ENCODE measurements at places on chromosomes 1 and 21.

- peak; percentile 81 for DNase-seq
Observed at GRCh38 chr1:4655674-4656532, 1.5 kb downstream of the AJAP1 start.

- no peak for DNase-seq
Observed at GRCh38 chr1:204663644-204664383, 21.7 kb downstream of the LRRN2 start.

GRCh38 chr1:208105756-208106155 lies 138.4 kb downstream of the PLXNA2 start:
- DNase-seq, result no peak

DNA sequence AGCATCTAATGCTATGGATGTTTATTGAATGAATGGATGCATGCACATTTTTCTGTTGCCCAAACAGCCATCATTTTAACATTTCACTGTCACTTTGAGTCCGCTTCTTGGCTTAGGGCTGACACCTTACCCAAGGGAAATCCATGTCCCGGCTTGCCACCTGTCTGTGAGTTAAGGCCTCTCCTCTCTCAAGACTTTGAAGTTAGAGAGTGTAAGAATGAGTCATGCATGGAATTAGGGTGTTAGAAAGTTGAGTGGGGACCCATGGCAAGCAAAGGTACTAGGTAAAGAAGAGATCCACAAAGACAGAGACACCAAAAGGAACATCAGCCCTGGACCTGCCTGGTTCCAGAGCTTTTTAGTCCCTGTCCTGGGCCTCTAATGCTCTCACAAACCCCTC lies 35.1 kb downstream of the ATP1A1 start:
- DNase-seq, result no peak

GRCh38 chr21:43768868-43769167 lies 7.3 kb downstream of the CSTB start:
- no peak for DNase-seq

GRCh38 chr1:240385985-240386978 lies 225.7 kb downstream of the GREM2 start:
- DNase-seq, result peak; percentile 90

DNA sequence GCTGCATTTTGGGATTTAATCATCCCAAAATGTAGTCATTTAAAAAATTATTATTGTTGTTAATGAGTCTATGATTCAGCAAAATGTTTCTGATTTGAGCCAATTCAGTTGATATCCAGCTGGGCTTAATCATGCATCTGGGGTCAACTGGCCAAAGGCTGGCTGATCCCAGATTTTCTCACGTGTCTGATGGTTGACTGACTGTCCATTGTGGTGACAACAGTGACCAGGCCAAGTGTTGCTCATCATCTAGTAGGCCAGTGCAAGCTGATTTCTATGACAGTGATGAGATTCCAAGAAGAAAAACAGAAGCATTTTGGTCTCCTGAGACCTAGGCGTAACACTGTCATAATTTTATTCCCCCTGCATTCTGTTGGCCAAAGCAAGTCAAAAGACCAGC lies 80.1 kb upstream of the ZC3H11B start:
- peak; percentile 26 for DNase-seq

GRCh38 chr1:40079774-40080400 lies 17.2 kb downstream of the PPT1 start:
- no peak for DNase-seq

DNA sequence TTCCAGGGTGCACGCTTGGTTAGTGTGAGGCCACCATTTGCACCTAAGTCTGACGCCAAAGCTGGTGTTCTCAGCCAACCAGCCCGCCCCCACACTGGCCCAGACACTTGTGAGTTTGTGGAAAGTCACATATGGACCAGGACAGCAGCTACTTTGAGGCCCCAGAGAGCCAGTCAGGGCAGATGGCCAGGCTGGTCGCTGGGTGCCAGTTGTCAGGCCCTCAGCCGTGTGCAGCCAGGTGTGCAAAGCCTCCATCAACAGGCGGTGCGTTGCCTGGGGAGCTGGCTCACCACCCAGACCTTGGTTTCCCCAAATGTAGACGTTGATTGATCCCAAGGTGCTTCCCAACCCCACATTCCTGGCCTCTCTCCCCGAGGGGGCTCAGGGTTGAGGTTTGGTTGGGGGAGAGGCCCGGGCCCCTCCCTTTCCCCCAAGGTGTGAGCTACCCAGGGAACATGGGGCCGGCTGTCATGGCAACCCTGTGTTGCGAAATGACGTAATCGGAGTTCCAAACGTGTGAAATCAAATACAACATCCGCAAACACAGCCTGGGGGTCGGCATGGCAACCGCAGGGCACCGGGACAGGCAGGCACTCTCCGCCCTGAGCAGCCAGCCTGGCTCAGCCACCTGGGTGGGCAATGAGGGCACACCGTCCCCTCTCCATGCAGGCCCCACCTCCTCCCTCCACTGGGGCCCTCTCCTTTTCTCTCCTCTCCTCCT lies 42.2 kb upstream of the WNT4 start:
- DNase-seq, result no peak

DNA sequence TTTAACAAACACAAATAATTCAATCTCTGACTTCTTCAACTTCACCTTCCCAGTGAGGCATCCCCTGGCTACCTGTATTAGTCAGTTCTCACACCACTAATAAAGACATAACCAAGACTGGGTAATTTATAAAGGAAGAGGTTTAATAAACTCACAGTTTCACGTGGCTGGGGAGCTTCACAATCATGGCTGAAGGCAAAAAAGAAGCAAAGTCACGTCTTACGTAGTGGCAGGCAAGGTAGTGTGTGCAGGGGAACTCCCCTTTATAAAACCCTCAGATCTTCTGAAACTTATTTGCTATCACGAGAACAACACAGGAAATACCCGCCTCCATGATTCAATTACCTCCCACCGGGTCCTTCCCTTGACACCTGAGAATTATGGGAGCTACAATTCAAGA lies 478.5 kb downstream of the ADGRL2 start:
- no peak for DNase-seq

- no peak for DNase-seq
Observed at GRCh38 chr1:94901841-94902240, 25.1 kb downstream of the CNN3 start.

DNA sequence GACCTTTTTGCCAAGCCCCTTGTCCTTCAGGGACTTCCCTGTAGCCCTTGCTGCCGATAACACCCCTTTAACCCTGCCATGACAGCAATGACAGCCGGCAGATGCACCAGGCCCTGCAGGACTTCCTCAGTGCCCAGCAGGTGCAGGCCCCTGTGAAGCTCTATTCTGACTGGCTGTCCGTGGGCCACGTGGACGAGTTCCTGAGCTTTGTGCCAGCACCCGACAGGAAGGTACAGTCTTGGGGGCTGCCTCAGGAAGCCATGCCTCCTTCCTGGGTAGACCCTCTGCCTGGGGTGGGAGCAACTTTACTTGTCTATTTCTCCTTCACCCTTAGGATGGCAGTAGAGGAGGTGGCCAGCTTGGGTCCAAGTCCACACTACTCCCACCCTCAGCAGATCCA lies 16.1 kb upstream of the PADI6 start:
- DNase-seq, result no peak

DNA sequence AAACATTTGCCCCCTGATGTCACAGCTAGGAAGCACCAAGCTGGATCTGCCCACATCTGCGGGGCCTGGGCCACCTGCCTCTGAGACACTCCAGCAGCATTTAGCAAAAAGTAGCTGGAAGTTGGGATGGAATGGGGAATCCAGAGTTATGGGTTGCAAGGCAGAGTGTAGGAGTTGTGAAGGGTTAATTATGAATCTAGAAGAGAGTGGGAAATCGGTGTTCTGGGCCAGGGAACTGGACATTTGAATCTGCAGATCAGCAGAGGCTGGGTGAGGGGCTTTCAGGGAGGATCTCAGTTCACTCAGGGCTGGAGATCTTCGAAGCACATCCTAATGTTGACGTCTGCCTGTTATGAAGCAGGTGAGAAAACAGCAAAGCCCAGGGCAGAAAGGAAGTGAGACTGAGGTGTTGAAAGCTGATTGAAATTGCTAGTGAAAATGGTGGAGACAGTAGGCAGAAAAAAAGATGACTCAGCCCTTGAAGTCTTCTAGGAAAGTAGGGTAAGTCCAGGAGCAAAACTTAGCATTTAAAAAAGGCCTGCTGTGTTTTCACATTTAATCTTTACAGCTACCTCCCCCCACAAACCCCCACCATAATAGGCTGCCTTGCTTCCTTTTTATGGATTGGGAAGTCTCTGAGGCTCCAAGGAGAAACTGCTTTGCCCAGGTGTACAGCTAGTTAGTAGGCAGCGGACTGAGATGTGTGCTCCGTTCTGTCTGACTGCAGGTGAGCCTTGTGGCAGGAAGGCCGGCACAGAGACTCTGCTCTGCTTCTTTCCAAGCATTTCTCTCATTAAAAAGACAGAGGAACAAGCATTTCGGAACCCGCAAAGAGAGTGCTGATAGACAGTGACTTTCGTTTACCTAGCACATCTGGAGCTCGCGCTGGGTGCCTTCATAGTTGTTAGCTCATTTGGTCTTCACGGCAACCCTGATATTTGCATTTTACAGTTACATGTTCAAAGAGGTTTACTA lies 7.2 kb downstream of the VANGL1 start:
- no peak for DNase-seq

GRCh38 chr1:204465546-204466415 lies 28.8 kb downstream of the PIK3C2B start:
- no peak for DNase-seq

DNA sequence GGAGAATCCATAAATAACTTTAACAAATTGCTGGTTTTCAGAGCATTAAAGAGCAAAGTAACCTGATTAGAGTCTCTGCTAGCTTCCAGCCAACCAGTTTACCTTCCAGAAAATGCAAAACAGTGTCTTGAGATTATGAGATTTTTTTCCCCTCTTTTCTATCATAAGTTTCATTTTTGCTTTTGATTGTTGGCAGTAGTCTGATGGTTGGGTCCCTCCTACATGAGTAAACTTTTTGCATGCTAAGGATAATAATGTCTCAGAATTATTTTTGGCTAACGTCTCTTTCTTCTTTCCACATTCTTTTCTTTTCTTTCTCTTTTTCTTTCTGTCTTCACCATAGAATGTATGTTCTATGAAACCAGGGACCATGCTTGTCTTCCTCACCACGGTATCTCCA lies 6.3 kb upstream of the ADAMTS5 start:
- no peak for DNase-seq

- DNase-seq, result no peak
Observed at GRCh38 chr1:41906943-41907342, 11.8 kb downstream of the HIVEP3 start.

DNA sequence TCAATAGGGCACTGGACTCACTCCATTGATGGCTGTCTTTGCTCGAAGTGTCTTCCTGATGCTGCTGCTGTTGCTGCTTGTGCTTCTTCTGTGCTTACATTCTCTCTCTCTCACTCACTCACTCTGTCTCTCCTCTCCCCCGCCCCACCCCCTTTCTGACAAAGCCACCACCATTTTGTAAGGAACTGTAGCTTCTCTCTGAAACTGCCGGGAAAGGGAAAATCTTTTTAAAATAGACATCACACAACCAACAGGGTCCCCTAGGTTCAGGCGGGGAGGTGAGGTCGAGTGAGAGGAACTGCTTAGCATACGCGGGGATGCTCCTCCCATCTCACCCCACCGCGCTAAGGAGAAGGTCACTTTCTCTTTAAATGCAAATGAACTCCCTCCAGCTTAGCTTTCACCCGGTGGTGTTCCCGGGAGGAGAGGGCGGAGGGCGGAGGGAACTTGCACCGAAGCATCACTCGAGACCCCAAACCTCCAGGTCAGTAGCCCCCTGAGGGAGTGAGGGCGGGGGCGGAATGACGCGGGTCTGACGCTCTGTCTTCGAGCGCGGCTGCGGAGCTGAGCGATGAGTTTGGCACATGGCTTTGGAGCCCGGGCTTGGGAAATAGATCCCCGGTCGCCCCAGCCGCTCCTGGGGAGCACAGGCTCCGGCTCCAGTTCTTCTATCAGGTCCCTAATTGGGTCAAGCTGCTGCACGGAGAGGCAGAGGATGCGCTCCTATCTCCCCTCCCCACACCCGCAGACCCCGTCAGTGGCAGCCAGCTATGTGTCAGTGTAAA lies at the start of gene CCDC28B:
Gene CCDC28B (plus strand): TSS at position 370 of the 785 bp plus-strand sequence. CDS start 1,341 bp downstream, outside the sequence.
- DNase-seq, result peak; percentile 75

DNA sequence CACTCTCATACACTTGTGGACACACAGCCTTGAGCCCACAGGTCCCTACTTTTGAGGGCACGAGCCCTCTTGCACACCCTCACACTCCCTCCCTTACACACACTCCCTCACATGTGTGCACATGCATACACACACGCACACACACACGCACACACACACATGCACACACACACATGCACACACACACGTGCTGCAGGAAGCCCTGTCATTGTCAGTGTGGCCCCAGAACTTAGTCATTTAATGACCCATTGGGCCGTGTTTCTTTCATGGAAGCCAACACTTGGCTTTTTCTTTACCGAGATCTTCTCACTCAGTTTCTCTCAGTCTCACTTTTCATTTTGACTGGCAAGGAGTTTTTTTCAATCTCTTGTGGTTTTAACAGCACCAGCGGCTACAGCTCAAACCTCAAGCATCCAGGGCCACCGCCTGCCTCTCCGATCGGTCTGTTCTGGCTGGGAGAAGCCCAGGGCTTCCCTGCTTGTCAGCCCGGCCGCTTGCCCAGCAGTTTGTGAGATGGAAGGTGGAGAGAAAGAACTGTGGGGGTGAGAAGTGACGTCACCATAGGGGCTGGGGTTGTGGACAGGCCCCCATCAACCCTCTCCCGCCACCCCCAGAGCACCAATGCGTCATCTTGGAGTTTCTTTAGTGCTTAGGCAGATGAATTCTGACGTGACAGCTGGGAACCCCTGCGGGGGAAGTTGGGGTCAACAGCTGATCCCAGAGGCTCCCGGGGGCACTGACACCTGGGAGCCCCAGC lies 15.8 kb upstream of the TNFRSF8 start:
- DNase-seq, result peak; percentile 22

DNA sequence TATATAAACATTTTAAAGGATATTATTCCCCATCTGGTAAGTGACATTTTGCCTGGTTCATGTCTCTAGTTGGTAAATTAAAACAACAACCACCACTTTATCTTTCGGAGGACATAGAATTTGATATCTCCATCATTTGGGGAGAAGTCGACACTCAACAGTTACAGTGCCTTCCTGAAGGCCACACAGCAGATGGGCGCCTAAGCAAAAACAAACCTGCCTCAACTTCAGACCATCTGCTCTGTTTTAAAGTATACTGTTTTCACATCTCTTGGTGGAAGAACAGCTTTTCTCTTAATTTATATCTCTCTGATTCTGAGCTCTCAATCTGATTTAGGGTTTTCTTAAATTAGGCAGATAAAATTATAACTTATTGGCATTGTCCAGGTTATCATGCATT lies 282.2 kb downstream of the RYR2 start:
- no peak for DNase-seq

GRCh38 chr1:175078629-175079028 lies 11.0 kb downstream of the TNN start:
- no peak for DNase-seq

DNA sequence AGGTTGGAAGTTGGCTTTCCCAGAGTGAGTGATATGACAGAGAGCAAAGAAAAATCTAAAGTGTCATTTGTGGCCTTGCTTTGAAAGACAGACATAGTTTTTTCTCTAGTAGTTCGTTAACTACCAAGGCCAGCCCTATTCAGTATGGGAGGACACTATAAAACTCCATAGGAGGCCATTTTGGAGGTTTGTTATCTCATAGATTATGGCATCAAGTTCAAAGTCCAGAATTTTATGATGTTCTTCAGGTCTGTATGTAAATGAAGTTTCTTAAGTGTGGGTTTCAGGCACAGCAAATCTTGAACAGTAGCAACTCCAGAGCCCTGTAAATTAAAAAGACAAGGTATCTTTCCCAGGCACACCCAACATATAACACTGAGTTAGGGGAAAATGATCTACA lies 437.1 kb downstream of the PLPP3 start:
- no peak for DNase-seq

All from fibroblast of skin of back (primary cell).